ENCODE measurements at places on chromosomes 16 and 17.

GRCh38 chr17:80649200-80649644 is 104.6 kb downstream of the RPTOR start:
- DNase-seq, result no peak

DNA sequence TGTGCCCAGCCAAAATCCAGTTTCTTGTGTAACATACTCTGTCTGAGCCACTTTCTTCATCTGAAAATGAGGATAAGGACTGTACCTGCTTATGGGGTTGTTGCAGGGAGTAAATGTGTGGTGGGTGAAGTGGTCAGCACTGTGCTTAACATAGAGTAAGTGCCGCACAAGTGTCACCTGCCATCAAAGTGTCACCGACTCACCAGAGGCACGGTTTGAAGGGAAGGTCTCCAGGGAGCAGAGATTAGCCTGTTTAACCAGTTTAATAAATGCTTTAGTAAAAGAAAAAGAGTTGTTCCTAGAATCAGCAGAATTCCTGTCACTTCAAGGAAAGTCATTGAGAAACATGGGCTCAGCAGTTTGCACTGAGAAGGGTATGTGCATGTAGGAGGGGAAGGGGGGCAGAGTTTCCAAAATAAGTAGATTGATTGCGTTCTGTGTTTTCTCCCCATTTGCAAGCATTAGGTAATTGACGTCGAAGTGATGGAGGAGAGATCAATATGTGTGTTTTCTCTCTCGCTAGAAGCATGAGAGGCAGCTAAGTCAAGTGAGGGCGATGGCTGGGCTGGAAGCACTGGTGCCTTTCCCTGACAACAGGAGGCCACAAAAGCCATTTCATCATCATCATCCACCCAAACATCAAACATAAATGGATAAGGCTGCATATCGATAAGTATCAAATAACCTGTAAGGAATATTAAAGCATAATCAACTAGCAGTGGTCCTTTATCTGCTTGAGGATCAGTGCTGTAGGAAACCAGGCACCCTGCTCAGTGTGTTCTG is 19.1 kb downstream of the FAM20A start:
- no peak for DNase-seq

- no peak for DNase-seq
These were observed 9.1 kb downstream of the SLC16A3 start for GRCh38 chr17:82237746-82238471.

GRCh38 chr16:3518292-3518985 is 17.6 kb downstream of the CLUAP1 start:
- no peak for DNase-seq

DNA sequence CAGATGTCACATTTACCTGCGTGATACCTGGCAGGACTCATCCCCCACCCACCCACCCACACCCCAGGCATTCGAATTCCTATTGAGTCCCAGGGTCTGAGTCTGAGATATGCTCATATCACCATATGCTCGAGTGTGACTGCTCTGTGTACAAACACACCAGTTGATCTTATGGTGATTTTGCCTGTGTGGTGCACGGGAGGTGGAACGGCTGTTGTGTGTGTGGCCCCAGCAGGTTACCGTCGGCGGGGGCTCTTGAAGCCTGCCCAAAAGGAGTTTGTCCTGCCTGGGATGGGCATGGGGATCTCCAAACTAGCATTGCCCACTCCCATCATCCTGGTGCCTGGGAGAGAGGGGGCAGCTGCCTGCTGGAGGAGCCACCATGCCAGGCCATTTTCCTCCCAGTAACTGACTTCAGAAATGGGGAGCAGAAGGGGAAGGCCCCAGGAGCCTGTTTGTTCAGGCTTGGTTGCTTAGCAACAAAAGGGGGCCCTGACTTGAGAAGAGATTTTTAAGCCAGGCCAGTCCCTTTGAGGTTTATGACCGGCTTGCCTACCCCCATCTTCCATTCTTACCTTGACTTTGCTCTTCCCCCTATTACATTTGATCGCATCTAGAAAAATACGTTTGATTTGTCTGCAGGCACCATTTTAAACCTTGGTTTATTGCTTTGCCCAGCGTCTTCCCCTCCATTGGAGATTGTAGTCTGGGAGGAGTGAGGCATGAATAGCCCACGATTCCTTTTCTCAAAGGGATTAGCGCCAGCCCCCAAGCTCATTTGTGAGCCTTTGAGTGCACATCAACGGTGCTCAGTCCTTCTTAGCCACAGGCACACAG is 217.7 kb downstream of the CCDC182 start:
- DNase-seq, result no peak

Measured in caudate nucleus (tissue), 63 donors.